ENCODE measurements at places on chromosomes 2 and 18.

GRCh38 chr18:9973470-9973869 lies 59.7 kb downstream of the VAPA start:
- ATAC-seq: no peak

DNA sequence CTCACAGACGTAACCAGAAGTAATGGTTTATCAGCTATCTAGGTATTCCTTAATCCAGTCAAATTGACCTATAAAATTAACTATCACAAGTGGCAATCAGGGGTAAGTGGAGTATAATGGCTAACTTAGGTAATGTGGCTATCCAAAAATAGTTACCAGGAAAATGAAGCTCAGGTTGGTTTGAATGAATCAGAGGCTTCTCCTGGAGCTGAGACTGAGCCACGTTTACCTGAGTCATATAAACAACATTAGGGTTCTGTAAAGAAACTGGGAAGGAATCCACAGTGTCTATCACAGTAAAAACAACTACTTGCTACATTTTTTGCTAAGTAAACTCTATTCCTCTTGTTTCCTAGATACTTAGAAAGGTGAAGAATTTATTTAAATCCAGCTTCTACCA lies 236.0 kb upstream of the SPHKAP start:
- no peak for ATAC-seq

GRCh38 chr2:217573571-217573970 lies 429.2 kb downstream of the TNS1 start:
- no peak for ATAC-seq

DNA sequence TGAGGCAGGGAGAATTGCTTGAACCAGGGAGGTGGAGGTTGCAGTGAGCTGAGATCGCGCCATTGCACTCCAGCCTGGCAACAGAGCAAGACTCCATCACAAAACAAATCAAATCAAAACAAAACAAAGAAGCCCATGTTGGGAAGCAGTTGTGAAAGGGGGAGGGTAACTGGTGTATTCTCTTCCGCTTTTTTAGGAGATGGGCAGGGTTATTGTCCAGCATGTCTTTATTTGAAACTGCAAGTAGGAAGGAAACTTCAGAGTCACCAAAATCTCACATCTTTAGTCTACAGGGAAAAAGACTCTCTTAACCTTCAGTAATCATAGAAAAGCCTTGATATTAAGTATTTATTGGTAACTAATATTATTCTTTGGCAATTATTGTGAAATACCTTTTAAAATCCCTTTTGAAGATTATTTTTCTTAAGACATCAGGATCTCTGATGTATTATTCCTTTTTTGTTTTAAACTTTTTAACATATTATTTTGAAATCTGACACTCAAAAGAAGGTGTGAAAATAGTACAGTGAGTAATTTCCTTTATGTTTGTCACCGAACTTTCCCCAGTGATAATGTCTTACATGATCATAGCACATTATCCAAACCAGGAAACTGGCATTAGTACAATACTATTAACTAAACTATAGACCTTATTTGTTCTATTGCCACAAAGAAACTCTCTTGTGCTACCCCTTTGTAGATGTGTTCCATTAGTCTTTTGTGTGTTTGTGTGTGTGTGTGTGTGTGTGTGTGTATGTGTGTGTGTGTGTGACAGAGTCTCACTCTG lies 84.3 kb upstream of the LTBP1 start:
- ATAC-seq: no peak

- no peak for ATAC-seq
Measured at GRCh38 chr2:120602251-120602650, 133.4 kb upstream of the GLI2 start.

DNA sequence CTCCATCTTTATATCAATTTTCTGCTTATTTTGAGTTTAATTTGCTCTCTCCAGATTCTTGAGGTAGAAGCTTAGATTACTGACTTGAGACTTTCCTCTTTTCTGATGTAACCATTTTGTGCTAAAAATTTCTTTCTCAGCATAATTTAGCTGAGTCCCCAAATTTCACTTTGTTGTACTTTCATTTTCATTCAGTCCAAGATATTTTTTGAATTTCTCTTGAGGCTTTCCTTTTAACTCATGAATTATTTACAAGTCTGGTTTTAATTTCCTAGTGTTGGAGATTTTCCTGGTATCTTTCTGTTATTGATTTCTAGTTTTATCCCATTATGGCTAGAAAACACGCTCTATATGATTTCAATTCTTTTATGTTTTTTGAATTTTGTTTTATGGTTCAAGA lies 144.7 kb upstream of the PGAP1 start:
- ATAC-seq: no peak

DNA sequence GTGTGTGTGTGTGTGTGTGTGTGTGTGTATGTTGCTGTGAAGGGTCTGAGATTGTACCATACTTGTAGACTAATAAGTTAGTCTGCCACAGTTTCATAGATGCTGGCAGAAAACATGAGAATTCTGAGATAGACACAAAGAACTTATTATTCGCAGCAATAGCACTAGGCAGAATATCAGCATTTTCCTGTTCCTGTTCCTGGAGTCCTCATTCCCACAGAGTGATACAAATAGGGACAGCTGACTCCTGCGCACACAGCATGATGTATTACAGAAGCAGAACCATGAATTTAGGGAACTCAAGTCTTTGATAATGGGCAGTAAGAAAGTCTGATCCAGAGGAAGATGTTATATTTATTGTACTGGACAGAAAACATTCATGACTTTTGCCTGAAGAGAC lies 1466.3 kb downstream of the DPP10 start:
- no peak for ATAC-seq

DNA sequence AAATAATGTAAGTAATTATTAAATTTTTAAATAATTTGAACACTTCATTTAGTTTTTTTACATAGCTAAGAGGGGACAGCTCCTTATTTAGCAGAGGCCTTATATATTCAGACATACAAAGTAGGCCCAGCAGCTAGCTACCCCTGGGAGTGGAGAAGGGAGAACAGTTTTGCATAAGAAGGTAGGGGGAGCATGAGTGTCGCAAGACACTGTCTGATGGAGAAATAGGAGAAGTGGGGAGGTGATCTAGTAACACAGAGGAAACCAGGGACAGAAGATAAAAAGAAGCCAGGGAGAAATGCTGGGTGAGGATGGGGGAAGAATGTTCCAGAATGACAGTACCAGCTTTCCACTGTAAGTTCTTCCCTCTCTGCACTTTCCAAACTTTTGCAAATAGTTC lies 16.0 kb upstream of the RGPD4 start:
- ATAC-seq: no peak

GRCh38 chr18:52069201-52069600 lies 270.8 kb upstream of the DCC start:
- ATAC-seq: no peak

- no peak for ATAC-seq
Measured at GRCh38 chr2:46249654-46250053, 47.6 kb upstream of the EPAS1 start.

- no peak for ATAC-seq
Measured at GRCh38 chr2:21696900-21697299, 573.1 kb downstream of the TDRD15 start.

DNA sequence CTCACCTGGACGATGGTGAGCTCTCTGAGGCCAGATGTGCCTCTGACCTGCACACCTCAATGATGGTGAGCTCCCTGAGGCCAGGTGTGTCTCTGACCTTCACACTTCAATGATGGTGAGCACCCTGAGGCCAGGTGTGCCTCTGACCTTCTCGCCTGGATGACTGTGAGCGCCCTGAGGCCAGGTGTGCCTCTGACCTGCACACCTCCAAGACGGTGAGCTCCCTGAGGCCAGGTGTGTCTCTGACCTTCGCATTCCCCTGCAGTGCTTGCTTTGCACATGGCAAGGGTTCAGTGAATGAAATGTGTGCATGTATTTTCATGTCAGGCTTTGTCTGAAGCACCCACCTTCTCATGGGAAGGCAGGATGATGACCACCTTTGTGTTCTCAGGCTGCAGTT lies 95.5 kb downstream of the PTGR3 start:
- no peak for ATAC-seq

GRCh38 chr2:108257757-108258331 lies 18.1 kb downstream of the SULT1C3 start:
- no peak for ATAC-seq

GRCh38 chr2:68739595-68740399 lies 5.2 kb downstream of the ARHGAP25 start:
- ATAC-seq: no peak

DNA sequence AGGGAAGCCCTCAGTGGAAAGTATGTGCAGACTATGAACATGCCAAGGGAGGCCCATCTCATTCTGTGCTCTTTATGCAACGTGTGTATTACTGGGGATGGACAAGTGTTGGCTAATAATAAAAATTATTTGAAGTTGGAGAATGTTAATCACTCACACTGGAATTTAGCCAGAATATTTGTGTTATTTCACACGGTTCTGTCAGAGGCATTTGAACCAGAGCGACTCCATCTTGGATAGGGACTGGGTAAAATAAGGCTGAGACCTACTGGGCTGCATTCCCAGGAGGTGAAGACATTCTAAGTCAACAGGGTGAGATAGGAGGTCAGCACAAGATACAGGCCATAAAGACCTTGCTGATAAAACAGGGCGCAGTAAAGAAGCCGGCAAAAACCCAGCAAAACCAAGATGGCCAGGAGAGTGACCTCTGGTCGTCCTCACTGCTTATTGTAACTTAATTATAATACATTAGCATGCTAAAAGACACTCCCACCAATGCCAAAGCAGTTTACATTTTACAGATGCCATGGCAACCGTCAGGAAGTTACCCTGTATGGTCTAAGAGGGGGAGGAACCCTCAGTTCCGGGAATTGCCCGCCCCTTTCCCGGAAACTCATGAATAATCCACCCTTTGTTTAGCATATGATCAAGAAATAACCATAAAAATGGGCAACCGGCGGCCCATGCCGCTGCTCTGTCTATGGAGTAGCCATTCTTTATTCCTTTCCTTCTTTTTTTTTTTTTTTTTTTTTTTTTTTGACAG lies 2.6 kb upstream of the FZD5 start:
- no peak for ATAC-seq

GRCh38 chr2:239538357-239539052 lies 137.7 kb upstream of the HDAC4 start:
- ATAC-seq: no peak

DNA sequence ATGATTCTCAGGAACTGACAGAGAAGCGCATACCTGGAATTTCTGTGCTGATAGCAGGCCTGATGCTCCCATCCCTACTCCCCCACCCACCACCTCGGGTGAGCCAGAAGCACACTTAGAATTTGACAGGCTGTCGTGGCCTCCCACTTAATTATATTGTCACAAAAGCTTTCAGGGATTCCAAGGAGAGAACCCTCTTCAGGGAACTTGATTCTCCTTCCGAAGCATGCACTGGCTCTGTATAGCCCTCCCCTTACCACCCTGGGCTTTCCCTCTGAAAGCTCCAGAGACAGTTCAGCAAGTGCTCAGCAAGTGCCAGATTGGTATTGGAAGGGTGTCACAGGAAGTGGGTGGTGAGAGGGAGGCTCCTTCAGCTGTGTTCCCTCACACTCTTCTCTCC lies 252.5 kb upstream of the SIX2 start:
- no peak for ATAC-seq

- no peak for ATAC-seq
Measured at GRCh38 chr18:10035281-10035991, 121.6 kb downstream of the VAPA start.

GRCh38 chr18:41647914-41648313 lies 307.1 kb upstream of the PIK3C3 start:
- ATAC-seq: no peak

GRCh38 chr2:169672406-169672805 lies 21.8 kb downstream of the CFAP210 start:
- no peak for ATAC-seq

GRCh38 chr18:62766266-62766665 lies 50.9 kb downstream of the PHLPP1 start:
- ATAC-seq: no peak

- no peak for ATAC-seq
Measured at GRCh38 chr2:230995821-230996220, at the start of gene SPATA3. Gene SPATA3 (plus strand): TSS chr2:230996121. CDS start chr2:230996234, 113 bp downstream.

DNA sequence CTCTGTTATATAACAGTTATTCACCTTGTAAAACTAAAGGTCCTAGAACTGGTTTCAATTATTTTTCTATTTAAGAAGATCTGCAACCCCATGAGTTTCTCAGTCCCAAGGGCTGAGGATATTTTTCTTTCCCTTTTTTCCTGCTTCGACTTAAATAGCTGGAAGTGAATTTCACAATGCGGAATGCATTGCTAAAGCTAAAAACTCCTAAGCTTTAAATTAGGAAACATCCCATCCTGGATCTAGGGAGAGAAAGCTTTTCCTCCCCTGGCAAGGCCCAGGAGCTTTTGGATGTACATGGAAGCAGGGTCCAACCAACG lies 1.4 kb downstream of the RFX8 start:
- peak; percentile 42 for ATAC-seq

DNA sequence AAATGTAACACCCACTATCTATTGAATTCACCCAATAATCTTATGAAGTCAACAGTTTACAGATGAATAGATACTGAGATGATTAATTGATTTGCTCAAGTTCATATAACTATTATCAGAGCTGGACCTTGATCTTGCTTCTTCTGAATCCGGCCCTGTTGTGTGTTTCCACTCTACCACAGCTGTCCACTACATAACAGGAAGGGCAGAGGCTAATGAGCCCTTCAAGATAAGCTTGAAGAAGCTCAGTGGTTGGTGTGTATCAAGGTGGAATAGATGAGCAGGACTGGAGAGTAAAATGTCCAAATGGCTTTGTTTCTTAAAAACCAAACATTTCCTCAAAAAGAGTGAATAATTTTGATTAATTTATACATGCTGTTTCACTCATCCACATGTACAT lies 56.4 kb upstream of the ITGB6 start:
- ATAC-seq: no peak

DNA sequence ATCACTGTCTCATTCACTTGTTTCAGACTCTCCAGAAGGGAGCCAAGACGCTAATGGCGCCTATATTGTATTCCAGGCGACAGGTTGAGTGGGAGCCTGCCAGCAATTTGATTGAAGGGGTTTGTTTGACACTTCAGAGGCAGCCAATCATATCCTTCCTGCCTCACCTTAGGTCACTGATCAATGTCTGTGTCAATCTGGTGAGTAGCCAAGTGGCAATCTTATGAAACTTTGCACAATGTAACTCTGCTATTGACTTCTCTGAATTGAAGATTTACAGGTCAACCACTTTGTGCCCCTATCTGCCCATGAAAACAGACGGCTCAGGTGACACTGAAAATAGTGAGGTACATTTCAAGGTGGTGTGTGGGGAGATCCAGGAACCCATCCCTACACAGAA lies 32.7 kb upstream of the RPE start:
- ATAC-seq: no peak

- no peak for ATAC-seq
Measured at GRCh38 chr2:62657783-62658182, 47.7 kb upstream of the EHBP1 start.
